Large intestine (tissue), 12 donors: ENCODE measurements at places on chromosomes 2 and 18. TPM values are rescaled to one million over a fixed set of nuclear protein-coding genes. Genes with fewer than 3 reads are reported as not detected.

DNA sequence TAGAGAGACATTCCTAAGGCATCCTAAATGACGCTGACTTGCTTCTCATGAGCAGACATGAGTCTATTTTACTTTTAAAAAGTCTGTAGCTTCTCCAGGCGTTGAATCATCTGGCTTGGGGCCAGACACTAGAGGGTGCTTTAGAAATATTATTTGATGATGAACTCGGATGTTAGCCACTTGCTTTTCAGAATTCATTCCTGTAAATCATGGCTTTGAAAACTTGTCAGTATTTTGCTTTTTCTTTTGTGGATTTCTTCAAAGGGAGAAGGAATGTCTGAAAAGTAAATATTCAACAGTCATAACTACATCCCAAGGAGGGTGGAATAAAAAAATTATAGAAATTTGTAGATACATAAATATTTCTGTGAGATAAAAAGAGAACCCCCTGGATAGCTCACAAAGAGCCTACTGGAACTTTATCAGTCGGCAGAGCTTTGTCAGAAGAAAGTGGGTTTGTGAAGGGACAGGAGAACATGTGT, 370.8 kb downstream of the OSR1 start:
- DNase-seq, result no peak

DNA sequence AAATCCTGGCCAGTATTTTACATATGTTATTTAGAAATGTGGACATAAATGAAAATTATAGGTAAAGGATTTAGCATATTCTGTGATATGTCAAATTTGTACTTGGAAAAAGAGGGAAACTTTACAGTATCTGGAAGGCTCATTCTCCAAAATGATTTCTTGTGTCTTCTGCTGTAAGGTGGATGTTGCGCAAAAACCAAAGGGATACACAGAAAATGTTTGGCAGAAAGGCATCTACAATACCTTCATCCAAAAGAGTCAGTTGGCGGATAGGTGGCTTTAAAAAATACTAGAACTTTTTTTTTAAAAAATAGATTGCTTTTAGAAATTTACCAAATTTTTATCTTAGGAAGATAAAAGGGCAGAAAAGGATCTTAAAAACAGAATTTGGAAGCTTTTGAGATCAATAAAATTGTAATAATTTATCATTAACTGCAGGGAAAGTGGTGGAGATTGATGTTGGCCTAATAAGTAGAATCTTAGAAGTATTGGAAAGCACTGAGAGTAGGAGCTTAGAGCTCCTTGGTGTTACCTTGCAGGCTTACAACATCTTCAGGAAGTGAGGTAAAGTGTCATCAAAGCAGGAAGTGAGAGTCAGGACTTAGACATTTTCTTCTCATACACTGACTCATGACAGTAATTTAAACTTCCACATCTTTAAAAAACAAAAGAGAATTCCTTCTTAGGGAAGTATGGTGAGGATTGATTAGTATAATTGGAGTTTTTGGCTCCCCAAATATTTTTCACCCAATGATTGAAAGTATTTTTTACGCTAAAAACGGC, 2.1 kb downstream of the NABP1 start:
- peak; percentile 48 for DNase-seq

TMEM17 gene
- polyA plus RNA-seq, result 4.2 TPM

GRCh38 chr2:17539611-17540092, 844 bp upstream of the VSNL1 start:
- peak; percentile 18 for DNase-seq

- DNase-seq, result no peak
These were observed 241.6 kb downstream of the RPIA start for GRCh38 chr2:88933091-88933490.

BOLA3 gene
- 32.4 TPM for polyA plus RNA-seq

- DNase-seq, result peak; percentile 75
These were observed at the start of gene VAMP5 for GRCh38 chr2:85584354-85584856. VAMP5 (plus strand) TSS chr2:85584431; CDS start chr2:85584491, 60 bp downstream.

GRCh38 chr2:234679301-234679740, 182.4 kb upstream of the ARL4C start:
- no peak for DNase-seq

GRCh38 chr2:19496646-19497045, 138.2 kb upstream of the OSR1 start:
- DNase-seq, result no peak

DNA sequence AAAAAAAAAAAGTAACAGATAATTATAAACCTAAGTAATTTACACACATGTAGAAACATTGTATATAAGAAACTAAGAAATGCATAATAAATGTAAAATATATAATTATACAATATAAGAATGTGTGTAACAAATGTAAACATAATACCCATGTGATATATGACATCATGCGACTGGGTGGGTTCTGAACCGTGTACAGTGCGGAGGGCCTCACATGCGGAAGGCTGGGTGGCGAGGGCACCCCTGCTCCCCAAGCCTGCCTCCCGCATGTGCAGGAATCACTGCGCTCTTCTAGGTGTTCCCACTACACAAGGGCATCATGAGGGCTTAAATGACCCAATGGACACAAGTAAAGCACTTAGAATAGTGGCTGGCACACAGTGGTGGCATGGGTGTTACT, 2.0 kb downstream of the PTPN18 start:
- DNase-seq, result no peak

ZRANB3 gene
- 3.8 TPM for polyA plus RNA-seq

ASPRV1 gene
- 1.5 TPM for polyA plus RNA-seq

DNA sequence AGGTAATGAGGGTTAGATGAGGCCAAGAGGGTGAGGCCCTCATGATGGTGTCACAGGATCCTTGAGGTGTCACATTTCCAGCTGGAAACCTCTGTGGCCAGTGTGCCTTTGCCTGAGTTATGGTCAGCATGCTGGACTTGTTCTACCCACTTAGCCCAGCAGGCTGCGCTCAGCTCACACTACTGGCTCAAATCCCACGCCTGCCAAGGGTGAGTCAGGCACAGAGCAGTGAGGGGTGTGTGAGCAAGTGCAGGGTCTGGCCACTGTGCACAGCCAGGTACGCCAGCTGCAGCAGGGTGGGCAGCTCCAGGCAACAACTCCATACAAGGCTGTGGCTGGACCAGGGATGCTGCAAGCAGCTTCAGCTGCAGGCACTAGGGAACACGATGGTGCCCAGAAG, 616.6 kb upstream of the FSHR start:
- peak; percentile 26 for DNase-seq

GATA6 gene
- 85.1 TPM for polyA plus RNA-seq

GRCh38 chr18:25672490-25672889, 320.5 kb upstream of the ZNF521 start:
- DNase-seq, result no peak

- DNase-seq, result no peak
These were observed 44.8 kb downstream of the CHMP3 start for GRCh38 chr2:86518481-86518880.

DNA sequence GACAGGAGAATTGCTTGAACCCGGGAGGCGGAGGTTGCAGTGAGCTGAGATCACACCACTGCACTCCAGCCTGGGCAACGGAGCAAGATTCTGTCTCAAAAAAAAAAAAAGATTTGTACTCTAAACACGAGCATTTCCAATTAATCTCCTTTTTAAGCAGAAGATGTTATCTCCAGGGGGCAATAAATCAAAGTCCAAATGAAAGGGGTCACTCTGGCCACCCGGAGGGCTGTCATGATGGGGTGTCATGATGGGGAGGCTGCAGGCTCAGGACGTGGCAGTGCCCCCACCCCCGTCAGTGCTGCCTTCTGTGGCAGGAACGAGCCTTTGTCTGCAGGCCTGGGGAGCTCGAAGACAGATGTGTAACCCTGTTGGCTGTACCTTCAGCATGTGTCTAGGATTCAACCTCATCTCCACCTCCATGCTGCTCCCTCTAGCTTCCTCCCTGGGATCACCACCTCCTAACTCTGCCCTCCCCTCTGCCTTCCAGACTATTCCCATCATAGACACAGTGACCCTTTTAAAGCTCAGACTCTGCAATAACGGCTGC, 76.9 kb upstream of the YWHAQ start:
- DNase-seq, result no peak

DNA sequence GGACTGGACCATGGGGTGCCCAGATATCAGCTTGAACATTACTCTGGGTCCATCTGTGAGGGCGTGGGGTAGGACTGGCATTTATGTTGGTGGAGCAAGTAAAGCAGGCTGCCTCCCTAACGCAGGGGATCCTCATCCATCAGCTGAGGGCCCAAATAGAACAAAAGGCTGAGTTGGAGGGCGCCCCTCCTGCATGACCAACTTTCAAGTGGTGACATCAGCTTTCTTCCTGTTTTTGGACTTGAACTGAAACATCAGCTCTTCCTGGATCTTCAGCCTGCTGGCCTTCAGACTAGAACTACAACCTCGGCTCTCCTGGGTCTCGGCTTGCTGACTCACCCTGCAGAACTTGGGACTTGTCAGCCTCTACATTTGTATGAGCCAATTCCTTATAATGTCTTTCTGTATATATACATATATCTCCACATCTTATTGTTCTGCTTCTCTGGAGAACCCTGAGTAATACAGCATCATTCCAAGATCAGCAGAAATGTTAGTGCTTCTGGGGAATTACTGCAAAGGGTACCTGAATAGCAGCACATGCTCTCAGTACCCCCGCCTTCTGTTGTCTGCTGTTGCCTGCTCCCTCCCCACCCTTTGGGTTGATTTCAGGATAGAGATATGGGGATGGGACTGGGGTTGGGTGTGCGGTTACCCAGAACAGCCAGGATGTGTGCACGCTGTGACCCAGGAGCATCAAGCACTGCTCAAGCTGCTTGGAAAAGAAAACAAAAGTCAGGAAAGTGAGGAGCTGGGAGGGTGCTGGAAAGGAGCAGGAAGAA, 20.0 kb downstream of the TMEM127 start:
- no peak for DNase-seq

DNA sequence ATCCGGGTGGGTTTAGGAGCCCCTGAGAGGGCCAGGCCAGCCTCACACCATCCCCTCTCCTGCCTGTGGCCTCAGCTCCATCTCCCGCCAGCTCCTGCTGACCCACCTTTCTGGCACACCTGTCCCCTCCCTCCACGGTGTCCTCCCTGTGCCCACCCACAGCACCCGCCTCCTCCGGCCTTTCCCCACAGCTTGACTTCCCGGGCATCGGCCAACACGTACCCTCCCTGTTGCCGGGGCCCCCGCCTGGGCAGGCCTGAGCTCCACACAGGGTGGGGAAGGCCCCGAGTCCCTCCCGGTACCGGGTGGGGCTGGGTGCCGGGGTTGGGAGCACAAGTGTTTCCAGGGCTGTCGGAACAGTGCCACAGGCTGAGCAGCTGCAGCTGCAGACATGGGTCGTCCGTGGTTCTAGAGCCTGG, 6.5 kb downstream of the GPC1 start:
- DNase-seq, result no peak

COBLL1 gene
- 38.3 TPM for polyA plus RNA-seq

DNA sequence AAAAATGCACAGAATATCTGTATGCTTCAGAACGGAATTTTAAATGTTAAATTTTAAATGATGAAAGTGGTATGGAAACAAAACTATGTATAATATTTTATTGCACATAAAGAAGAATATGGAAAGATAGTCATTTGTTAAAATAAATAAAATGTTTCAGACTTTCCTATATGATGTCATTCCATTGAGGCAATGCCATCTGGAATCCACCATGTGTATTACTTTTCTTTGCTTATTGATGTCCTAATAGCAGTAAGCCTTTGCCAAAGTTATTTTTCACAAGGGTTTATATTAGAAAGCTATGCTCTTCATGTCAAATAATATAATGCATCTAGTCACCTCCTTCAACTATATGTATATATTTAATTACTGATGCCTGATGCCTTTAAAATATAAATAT, 601.6 kb upstream of the PKDCC start:
- DNase-seq, result no peak

OXER1 gene
- 12.2 TPM for polyA plus RNA-seq

- DNase-seq, result no peak
These were observed 27.2 kb upstream of the BBS5 start for GRCh38 chr2:169452080-169452479.

DNA sequence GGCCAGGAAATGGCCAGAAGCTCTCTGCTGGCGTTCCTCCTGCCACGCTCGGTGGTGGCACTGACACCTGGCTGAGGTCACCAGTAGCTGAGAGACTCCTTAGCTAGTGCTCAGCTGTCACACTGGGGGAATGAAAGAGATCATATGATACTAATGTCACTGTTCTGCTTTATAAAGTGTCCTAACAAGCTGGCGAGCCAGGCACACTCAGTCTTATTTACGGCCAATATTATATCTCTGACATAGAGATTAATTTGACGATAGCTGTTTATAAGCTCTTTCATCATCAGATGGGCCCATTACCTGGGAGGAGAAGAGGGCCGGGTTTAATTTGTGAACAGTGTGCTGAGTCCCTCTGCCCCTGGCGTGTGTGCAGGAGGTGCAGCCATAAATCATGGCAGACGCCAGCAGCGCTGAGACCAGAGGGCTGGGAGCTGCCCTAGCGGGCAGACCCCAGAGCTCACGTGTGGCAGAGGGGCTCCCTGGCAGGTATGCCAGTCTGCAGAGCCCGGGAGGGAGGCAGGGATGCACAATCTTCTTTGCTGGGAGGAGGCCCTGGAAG, 246.5 kb downstream of the HAUS1 start:
- no peak for DNase-seq

DNA sequence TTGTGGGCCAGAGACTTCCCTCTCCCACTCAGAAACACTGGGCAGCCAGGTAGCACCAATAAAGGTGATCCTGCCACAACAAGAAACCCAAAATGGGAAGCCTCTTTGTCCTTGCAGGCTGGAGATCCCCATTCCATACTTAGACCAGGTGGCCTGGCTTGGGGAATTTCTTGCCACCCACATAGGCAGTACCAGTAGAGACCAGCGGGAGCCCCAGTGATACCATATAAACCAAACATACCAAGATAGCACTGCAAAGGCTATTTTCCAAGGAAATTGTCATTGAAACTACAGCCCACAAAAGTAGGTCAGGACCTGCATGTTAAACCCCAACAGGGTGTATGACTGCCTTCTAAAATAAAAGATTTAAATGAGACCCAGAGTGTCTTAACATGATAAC, 171.6 kb downstream of the DIS3L2 start:
- no peak for DNase-seq

DNA sequence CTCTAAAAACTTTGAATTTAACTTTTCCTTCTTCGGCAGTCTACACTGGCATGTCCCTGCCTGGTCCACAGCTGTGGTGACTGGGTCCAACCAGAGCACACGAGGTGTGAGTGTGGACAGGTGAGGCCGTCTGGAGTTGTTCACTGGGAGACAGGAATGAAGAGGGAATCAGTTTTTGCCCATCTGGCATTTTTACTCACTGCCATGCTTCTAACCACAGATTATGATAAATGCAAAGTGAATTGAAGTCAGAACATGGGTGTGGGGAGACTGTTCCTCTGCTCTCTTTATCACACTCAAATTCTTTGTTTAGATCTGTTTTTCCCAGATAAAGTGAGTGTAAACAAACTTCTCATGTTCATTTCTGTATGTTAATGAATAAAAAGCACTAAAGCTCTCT, 54.7 kb upstream of the PIEZO2 start:
- no peak for DNase-seq

PRSS56 gene
- polyA plus RNA-seq, result not detected
